ENCODE measurements at places on chromosomes 7 and 10.

DNA sequence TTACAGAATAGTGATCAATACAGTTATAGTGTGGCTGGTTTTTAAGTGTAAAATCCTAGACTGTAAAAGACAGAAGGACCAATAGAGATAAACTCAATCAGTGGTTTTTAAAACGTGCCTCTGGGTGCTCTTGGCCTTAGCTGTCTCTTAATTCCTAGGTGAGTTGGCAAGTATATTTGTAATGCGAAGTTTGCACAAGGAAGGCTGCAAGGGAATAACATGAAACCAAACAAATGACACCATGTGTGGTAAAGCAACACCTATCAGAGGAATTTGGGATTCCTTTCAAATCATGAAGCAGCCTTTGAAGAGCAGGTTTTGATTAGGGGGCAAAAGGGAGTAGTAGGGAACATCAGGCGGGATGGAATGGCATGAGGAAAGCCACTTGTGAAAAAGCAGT is 284.6 kb downstream of the INHBA start:
- no peak for DNase-seq

GRCh38 chr10:123559066-123559822 is 106.9 kb upstream of the GPR26 start:
- DNase-seq: peak; percentile 65

GRCh38 chr10:132329565-132330485 is 2.2 kb upstream of the LRRC27 start:
- DNase-seq: peak; percentile 18

- no peak for DNase-seq
Observed at GRCh38 chr10:23505797-23506465, 67.1 kb downstream of the OTUD1 start.

DNA sequence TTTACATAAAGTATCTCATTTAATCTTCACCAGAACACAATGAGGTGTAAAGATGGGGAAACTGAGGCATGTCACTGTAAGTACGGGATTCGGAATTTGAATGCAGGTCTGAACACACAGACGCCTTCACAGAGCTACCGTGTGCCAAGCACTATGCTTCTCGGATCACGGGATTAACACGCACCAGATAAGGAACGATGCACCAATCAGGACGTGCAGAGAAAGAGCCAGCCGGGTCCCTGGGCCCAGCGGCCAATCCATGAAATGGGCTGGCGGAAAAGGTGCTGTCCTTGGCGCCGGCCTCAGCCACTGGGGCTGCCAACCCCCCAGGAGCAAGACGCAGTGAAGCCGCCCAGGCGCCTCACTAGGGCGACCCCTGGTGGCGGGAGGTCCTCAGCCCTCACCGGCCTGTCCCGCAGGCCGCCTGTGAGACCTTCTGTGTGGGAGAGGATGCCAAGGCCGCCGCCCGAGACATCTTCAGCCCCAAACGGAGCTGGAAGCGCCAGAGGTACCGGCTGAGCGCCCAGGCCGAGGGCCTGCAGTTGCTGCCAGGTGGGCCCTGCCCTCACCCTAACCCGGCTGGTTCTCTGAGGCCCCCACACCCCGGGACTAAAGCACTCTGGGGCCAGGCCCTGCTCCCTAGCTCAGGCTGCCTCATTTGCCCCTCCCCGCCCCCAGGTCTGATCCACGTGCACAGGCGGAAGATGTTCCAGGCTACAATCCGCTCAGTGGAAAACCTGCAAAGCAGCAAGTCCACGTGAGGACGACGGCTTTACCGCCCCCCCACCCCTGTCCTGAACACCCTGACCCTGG is 15.6 kb downstream of the ATG9B start:
- DNase-seq: peak; percentile 82

- no peak for DNase-seq
Observed at GRCh38 chr10:110873951-110874350, 2.2 kb downstream of the PDCD4 start.

GRCh38 chr7:1024876-1025742 is 19.2 kb upstream of the GPR146 start:
- no peak for DNase-seq

GRCh38 chr10:55263327-55263726 is 462.3 kb upstream of the PCDH15 start:
- DNase-seq: no peak

- no peak for DNase-seq
Observed at GRCh38 chr10:61021926-61022325, 77.9 kb upstream of the RHOBTB1 start.

DNA sequence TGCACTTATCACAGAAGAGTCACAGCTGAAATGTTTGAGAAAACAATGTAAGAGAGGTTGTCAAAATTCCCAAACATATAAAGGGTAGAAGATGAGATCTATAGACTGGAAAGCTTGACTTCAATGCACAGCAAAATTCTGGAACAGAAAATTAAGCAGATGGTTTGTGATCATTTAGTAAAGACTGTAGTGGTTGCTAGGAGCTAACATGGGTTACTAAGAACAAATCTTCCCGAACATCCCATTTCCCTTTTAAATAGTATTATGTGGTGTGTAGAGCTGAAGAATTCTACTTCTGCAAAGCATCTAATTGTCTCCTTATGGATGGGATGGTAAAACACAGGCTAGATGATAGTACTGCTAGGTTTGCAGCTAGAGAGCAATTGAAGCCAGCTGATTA is 312.3 kb downstream of the CAMK1D start:
- no peak for DNase-seq

DNA sequence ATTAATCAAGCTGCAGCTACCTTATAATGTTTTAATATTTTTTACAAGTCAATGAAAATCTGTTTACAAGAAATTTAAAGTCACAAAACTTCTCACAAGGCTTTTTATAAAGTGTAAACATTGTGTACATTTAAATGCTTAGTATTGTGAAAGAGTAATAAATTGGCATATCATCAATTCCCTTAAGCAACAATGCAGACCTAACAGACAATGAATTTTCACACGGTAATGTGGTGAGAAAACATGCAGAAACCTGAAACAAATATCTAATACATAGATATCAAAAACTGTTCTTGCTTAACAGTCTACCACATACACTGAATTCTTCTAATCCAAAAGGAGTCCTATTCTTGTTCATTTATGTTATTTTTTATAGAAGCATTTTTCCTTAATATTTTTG is 220.7 kb downstream of the CRPPA start:
- DNase-seq: no peak

- no peak for DNase-seq
Observed at GRCh38 chr7:16078076-16078952, 343.0 kb downstream of the CRPPA start.

GRCh38 chr10:110837418-110838171 is 34.1 kb upstream of the PDCD4 start:
- DNase-seq: no peak

- no peak for DNase-seq
Observed at GRCh38 chr10:80136134-80136571, 3.6 kb downstream of the PLAC9 start.

GRCh38 chr7:106419455-106420182 is 134.8 kb upstream of the NAMPT start:
- DNase-seq: no peak

DNA sequence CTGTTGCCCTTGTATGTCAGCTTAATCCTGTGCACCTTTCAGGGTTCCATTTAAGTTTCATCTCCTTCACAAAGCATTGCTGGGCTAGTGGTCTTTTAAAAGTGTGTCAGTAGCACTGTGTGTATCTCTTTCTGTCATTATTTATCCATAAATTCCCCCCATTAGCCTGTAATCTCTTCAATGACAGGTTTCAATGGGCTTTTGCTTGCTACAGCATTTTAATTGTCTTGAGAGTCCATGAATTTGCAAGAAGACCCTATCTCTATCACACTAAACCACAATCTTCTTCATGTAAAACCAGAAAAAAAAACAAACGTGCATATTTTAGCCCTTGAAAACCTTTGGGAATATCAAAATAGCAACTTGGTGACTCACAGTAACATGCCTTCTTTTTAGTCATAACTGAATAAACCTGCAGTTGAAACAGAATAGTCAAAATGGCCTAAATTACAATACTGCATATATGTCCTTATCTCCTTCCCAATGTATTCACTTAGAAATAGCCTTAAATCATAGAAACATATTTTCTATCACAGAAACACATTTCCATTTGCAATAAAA is 118.6 kb downstream of the PON1 start:
- DNase-seq: no peak

- DNase-seq: no peak
Observed at GRCh38 chr10:60288256-60288655, 101.4 kb downstream of the ANK3 start.

- DNase-seq: no peak
Observed at GRCh38 chr10:120279196-120279595, 177.8 kb upstream of the PLPP4 start.
